ENCODE measurements at places on chromosomes 12 and 14.

- ATAC-seq = no peak
Observed at GRCh38 chr12:131784909-131785762, 43.1 kb upstream of the MMP17 start.

DNA sequence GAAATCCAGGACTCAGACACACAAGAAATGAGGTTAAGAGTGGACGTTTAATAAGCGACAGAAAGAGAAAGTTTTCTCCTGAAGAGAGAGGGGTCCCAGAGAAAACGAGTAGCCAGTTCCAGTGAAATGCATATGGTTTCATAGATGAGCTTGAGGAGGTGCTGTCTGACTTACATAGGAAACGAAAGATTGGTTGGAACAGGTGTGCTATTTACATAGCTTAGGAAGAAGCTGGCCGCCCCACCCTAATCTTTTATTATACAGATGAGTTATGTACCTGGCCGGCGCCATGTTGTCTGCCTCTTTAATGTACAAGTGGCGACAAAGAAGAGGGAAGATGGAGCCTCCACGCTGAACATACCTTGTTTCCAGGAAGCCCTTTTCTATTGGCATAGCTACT, 223.0 kb downstream of the SLC6A15 start:
- ATAC-seq = no peak

DNA sequence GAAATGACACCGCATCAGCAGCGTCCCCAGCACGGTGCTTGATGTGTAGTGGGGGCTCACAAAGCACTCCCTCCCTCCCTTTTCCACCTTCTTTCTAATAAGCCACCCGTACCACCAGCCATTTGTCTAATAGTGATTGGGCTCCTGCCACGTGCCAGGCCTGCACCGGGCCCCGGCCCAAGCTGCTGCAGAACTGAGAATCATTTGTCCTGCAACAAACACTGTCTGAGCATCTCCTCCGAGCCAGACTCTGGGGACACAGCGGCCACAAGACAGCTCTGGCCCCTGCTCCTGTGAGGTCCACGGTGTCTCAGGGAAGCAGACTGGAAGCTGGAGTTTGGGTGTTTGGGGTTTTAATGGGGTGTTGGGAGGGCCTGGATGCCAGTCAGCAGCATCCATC, 43.9 kb downstream of the MVK start:
- ATAC-seq = no peak

- peak; percentile 25 for ATAC-seq
Observed at GRCh38 chr12:106138633-106139421, at the start of gene NUAK1. TSS of gene NUAK1 (minus strand) at chr12:106138954. CDS start at chr12:106138653, 301 bp downstream.

DNA sequence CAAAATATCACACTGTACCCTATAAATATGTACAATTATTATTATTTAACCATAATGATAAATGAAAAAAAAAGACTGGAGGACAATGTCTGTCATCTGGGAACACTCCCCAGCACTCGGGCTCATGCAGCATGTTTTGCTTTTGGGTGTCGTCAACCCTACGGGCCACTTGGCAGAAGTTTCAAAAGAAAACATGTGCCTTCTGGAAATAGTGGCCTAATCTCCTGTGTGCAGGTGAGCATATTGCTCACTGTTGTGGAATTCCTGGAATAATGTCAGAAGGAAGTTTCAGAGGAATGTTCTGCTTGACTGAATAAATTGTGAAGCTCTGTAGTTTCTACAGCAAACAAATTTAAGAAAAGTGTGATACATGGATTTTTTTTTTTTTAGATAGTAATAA, 298.3 kb downstream of the SSPN start:
- no peak for ATAC-seq

All from activated CD4-positive, CD25-positive, alpha-beta regulatory T cell treated with anti-CD3 and anti-CD28 coated beads, Interleukin-2, amount 50 U/mL, for 24 hours (primary cell).